ENCODE measurements at places on chromosomes 12 and 14.

- no peak for DNase-seq
Observed at GRCh38 chr12:27554421-27555186, 30.6 kb downstream of the PPFIBP1 start.

GRCh38 chr14:74008843-74009499 is 10.1 kb downstream of the ENTPD5 start:
- DNase-seq = no peak

DNA sequence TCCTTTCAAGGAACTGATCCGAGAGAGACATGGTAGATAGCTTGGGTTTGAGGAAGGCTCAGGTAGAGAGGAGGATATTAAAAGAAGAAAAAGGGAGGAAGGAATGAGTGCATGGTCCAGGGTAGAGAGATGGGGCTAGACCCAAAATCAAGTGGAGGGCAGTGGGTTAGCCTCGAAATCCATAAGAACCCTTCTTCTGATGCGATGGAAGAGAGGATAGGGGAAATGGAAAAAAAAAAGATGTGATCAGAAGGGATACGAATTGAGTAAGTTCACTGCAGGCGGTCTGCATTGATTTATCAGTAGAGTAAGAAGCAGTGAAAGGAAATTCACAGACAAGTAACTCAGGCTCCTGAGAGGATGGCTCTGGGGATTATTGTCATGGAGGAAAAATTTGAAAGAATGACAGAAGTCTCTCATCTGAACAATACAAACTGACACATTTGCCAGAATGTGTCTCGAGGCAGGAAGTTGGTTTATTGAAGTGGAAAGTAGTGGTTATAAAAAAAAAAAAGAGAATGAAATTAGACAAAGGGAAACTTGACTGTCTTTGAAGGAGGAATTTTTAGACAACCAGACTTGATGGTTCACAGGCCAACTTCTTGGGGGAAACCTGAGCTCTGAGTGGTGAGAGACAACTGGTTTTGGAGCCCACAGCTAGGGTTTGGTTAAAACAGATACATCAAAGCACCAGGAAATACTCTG is 10.2 kb downstream of the PPFIBP1 start:
- DNase-seq = no peak

DNA sequence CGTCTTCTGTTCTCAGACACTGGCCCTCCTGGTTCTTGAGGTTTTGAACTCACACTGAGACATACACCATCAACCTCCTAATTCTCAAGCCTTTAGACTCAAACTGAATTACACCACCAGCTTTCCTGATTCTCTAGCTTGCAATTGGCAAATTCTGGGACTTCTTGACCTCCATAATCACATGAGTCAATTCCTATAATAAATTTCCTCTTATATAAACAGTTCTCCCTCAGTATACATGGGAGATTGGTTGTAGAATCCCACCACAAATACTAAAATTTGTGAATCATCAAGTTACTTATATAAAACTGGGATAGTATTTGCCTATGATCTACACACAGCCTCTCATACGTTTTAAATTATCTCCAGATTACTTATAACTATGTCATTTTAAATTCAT is 162.2 kb downstream of the DIO2 start:
- DNase-seq = no peak

GRCh38 chr14:29759521-29760340 is 167.9 kb downstream of the PRKD1 start:
- DNase-seq = no peak

DNA sequence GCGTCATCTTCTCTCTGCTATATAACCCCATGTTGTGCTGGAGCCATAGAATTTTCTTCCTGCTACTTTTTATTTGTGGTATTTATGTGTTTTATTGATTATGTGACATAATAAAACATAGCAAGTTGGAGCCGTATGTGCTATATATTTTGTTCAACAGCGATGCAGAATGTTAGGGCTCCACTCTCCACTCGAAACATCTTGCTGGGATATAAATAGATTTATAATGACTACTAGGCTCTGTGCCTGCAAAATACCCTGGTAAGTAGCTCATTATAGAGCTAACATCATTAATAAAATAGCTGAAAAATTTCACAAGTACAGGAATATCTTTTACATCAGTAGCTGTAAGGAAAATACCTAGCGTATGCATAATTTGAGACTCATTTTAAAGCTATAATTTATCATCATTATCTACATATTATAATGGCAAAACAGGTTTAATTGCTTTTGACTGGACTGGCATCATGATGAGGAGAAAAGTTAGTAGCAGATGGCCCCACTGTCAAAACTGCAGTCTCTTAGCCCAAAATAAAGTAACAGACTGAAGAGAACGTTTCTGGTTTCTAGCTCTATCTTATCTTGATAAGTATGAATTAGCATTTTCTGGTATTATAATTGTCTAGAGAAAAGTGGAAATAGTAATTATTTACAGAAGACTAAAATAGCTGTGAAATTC is 263.0 kb downstream of the NEDD1 start:
- DNase-seq = peak; percentile 16

- DNase-seq = no peak
Observed at GRCh38 chr14:101969481-101969880, 5.1 kb downstream of the DYNC1H1 start.

GRCh38 chr14:95408731-95409476 is 89.2 kb upstream of the CLMN start:
- DNase-seq = no peak

- no peak for DNase-seq
Observed at GRCh38 chr12:69925291-69925690, 100.3 kb downstream of the MYRFL start.

GRCh38 chr12:109110988-109111495 is 5.3 kb upstream of the ACACB start:
- DNase-seq = peak; percentile 69

- no peak for DNase-seq
Observed at GRCh38 chr12:25337916-25338315, 87.2 kb upstream of the KRAS start.

DNA sequence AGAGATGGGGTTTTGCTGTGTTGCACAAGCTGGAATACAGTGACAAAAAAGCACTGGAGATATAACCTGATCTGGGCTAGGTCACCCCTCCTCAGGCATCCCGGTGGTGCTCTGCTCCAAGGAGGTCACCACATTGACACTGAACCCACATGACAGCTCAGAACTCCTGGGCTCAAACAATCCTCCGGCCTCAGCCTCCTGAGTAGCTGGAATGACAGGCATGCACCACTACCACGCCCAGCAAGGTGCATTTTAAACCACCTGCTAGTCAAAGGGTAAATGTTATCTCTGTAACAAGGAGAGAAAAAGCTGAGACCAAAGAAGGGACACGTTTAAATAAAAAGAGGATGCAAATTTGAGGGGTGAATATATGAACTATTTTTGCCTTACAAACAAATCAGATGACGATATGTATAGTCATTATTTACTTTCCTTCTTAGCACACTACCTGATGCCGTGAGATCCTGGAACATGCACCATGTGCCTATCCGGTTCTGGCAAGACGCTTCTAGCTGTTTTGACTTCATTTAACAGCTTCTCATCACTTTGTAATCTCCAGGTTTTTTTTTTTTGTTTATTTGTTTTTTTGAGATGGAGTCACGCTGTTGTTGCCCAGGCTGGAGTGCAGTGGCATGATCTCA is 135.1 kb downstream of the PPM1H start:
- DNase-seq = no peak

- peak; percentile 16 for DNase-seq
Observed at GRCh38 chr12:98823012-98823411, 177.9 kb downstream of the APAF1 start.

GRCh38 chr12:974271-974862 is 16.7 kb upstream of the ERC1 start:
- DNase-seq = no peak

DNA sequence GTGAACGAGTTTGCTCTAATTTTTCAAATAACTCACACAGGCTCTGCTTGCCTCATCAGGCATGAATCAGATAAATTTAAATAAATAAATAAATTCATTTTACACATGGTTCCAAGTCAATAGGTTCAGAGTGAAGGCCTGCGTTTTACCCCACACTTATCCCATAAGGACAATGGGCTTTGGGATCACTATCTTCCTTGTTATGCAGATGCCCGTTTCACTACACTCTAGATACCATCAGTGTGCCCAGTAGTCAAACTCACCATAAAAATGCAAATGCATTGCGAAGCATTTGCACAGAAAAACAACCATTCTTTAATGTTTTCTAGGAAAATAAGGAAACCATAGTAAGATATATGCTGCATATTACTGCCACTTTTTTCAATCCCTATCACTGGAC is 155.9 kb upstream of the CCDC196 start:
- DNase-seq = no peak

GRCh38 chr12:90124914-90125313 is 416.3 kb upstream of the ATP2B1 start:
- DNase-seq = no peak

GRCh38 chr12:64670919-64671639 is 60.8 kb downstream of the RASSF3 start:
- no peak for DNase-seq

DNA sequence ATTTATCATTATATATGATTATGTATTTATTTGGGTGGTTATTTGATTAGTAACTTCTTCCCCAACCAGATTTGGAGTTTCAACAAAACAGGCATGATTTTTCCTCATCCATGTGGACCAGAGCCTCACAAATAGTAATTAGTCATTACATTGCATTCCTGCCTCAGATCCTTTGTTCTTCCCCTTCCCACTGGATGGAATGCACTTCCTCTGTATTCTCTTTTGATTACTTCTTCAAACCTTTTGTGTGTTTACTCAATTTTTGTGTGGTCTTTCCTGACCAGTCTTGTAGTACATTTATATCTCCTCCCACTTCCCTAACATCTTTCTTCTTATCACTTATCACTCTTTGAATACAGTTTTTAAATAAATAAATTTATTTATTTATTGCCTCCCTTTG is 15.5 kb downstream of the SYT1 start:
- no peak for DNase-seq

DNA sequence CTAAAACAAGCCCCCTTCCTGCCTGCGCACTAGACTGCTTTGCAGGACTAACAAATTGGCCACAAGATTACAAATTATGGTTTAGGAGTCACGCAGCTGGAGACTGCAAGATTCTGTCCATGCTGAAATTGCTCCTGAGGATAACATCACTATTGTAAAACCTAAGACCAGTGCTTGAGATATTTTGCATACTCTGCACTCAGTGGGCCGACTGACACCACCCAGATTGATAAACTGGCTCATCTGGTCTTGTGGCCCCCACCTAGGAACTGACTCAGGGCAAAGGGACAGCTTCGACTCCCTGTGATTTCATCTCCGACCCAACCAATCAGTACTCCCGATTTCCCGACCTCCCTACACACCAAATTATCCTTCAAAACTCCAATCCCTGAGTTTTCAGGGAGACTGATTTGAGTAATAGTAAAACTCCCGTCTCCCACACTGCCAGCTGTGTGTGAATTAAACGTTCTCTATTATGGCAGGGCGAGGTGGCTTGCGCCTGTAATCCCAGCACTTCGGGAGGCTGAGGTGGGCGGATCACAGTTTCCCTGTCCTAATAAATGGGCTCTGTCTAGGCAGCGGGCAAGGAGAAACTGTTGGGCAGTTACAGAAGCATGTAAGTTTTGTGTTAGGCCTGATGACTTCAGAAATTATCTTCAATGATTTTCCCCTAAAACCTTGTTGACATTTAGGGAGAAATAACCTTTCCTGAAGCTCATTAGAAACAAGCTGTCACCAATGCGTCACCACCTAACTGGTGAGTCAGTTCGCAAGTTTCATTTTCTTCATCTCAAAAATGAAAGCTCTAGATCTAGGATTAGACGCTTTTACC is 5.3 kb upstream of the UBC start:
- no peak for DNase-seq

DNA sequence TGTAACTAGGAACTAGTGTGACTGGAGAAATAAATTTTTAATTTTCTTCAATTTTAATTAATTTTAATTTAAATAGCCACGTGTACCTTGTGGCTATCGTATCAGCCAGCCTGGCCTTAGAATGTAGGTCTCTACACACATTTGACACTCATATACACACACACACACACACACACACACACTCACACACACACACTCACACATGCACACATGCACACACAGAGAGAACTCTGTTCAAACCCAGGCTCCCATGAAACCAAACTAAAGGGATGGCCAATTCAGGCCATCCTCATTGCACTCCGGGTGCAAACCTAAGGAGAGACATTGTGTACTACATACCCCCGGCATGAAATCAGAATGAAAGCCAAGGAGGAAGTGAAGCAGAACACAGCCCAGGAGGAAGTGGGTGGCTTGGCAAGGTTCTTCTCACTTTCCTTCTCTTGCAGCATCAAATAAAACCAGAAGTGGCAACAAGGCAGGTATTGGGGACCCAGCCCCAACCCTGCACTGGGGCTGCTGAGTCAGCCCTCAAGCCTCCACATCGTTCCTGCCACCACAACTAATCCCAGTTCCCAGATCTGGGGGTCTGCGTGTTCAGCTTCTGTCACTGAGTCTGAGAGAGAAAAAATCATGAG is 26.2 kb upstream of the CHPT1 start:
- DNase-seq = no peak

DNA sequence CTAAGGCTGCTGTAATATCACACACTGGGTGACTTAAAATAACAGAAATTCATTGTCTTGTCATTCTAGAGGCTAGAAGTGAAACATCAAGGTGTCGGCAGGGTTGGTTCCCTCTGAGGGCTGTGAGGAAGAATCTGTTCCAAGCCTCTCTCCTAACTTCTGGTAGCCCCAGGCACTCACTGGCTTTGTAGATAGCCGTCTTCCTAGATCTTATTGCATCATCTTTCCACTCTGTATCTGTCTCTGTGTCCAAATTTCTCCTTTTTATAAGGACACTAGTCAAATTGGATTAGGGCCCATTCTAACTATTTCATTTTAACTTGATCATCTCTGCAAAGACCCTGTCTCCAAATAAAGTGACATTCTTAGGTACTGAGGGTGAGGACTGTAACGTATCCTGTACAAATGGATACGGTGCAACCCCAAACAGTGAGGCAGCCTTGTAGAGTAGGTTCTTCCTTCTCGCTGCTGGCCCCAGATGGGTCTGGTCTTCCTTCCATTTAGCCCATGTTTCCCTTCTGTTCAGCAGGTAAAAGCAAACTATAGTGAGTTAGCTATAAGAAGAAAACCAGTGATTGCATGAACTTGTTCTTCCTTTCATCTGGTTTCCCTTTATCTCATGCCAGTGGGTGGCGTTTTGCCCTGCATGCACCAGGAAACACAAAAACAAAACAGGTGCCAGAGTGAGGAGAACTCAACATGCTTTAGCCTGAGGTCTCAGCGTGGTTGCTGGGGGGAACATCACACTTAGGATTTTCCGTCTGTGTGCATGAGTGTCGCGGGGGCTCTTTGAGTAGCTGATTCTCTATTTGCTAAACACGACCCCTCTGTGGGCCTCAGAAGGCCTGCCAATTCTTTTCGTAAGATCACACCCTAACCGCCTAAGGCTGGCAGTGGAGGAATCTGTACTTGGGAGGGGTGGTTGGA is 19.5 kb downstream of the TTC9 start:
- DNase-seq = no peak

DNA sequence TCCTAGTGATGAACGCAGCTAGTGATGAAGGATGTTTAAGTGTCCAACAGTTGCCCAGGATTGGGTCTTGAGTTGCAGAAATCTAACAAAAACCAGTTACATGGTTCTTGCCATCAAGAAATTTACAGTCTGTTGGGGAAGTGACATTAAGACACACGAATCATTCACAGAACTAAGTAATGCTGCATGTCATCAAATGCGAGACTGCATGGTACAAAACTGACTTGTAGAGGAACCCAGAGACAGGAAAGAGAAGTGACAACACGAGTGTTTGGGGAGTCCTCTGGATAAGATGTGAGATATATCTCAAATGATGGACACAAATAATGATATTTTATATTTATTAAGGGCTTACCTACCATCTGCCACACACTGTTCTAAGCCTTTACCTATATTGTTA is 6.1 kb upstream of the SYNE3 start:
- DNase-seq = no peak

GRCh38 chr14:100541621-100542560 is 45.3 kb downstream of the BEGAIN start:
- DNase-seq = no peak
